ENCODE measurements at places on chromosomes 2 and 18. TPM values are rescaled to one million over a fixed set of nuclear protein-coding genes. Genes with fewer than 3 reads are reported as not detected.

ZC3H6 gene
- total RNA-seq: 29.8 TPM

GAREM1 gene
- total RNA-seq: 13.4 TPM

TMEM17 gene
- 1.6 TPM for total RNA-seq

AMMECR1L gene
- 10.6 TPM for total RNA-seq

GRB14 gene
- 15.0 TPM for total RNA-seq

TSPYL6 gene
- total RNA-seq: not detected

CD207 gene
- total RNA-seq: not detected

ACOXL gene
- not detected for total RNA-seq

CCL20 gene
- not detected for total RNA-seq

AKAIN1 gene
- total RNA-seq: not detected

ZNF519 gene
- 2.5 TPM for total RNA-seq

UGT1A5 gene
- total RNA-seq: not detected

ARHGAP28 gene
- total RNA-seq: 7.2 TPM

RGPD5 gene
- total RNA-seq: 21.9 TPM

ENOSF1 gene
- total RNA-seq: 22.2 TPM

OTOF gene
- not detected for total RNA-seq

DNAH7 gene
- total RNA-seq: 0.11 TPM

DNAJC5G gene
- 0.36 TPM for total RNA-seq

CHST9 gene
- total RNA-seq: 1.7 TPM

ROCK1 gene
- 25.1 TPM for total RNA-seq

ALPP gene
- not detected for total RNA-seq

SCG2 gene
- 0.36 TPM for total RNA-seq

NEURL3 gene
- total RNA-seq: not detected

TNFRSF11A gene
- total RNA-seq: 1.1 TPM

COL4A3 gene
- 2.0 TPM for total RNA-seq

RUFY4 gene
- total RNA-seq: not detected

FLACC1 gene
- 6.7 TPM for total RNA-seq

TDRD15 gene
- 0.05 TPM for total RNA-seq

FKBP1B gene
- total RNA-seq: 1.9 TPM

ADD2 gene
- 2.7 TPM for total RNA-seq

SLC66A2 gene
- 20.3 TPM for total RNA-seq

RAMP1 gene
- 362 TPM for total RNA-seq

ZNF892 gene
- 3.7 TPM for total RNA-seq

SPR gene
- total RNA-seq: 64.7 TPM

CCDC85A gene
- total RNA-seq: 3.8 TPM

GNLY gene
- 2.9 TPM for total RNA-seq

HSBP1L1 gene
- 12.3 TPM for total RNA-seq

RPE gene
- 16.8 TPM for total RNA-seq

ATP6V1B1 gene
- total RNA-seq: 0.16 TPM

PSD4 gene
- total RNA-seq: 0.79 TPM

EGR4 gene
- not detected for total RNA-seq
